ENCODE measurements at places on chromosomes 2 and 18.

GRCh38 chr2:9739531-9739964 lies 103.7 kb upstream of the TAF1B start:
- no peak for DNase-seq

DNA sequence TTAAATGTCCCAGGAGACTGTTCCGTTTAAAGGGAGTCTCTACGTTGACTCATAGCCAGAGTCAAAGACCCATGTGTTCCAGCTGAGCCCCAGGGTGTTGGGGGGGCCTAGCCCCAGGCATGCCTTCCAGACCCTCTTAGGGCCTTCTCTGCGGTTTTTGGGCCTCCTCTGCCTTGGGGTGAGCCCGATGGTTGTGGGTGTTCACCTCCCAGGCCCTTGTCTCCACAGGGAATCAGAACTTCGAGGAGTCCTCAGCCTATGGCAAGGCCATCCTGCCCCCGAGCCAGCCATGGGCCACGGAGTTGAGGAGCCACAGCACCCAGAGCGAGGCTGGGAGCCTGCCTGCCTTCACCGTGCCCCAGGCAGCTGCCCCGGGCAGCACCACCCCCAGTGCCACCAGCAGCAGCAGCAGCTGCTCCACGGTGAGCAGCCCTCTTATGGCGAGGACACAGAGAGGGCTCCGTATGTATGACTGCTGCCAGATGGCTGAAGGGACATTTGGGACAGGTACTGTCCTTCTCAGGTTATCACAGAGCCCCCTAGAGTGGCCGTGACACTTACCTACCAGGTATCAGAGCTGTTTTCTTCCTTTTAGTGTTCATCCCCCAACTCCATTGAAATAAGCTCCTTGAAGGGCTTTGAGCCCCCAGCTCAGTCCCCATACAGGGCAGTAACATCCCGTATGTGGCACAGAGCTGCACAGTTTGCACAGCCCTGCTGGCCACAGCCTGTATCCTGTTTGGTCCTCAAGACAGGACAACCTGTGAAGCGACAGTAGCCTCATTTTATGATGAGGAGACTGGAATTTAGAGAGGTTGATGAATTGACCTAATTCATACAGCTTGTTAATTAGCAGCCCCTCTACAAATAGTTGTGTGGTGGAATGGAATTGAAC lies 80.7 kb downstream of the EPAS1 start:
- DNase-seq = peak; percentile 13

DNA sequence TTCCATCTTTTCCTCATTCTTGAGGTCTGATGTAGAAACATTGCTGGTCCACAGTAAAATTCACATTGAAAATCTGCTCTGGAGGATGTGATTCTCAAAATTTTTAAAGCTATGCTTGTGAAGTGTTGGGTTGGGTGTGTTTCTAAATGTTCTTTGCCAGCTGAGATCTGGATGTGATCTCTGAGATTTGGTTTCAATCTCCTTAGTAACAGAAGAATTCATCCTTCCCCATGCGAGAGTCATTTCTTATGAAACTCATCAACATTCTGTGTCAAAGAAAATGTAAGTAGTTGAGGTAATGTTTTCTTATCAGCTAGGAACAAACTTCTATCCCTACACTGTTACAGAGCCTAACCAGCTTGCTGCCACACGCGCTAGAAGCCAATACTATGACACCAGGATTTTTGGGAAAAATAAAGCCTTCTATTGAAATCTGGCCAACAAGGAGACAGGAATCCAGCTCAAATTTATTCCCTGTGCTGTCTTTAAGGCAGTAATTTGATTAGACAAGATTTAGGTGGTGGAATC lies 134.9 kb downstream of the PTH2R start:
- no peak for DNase-seq

DNA sequence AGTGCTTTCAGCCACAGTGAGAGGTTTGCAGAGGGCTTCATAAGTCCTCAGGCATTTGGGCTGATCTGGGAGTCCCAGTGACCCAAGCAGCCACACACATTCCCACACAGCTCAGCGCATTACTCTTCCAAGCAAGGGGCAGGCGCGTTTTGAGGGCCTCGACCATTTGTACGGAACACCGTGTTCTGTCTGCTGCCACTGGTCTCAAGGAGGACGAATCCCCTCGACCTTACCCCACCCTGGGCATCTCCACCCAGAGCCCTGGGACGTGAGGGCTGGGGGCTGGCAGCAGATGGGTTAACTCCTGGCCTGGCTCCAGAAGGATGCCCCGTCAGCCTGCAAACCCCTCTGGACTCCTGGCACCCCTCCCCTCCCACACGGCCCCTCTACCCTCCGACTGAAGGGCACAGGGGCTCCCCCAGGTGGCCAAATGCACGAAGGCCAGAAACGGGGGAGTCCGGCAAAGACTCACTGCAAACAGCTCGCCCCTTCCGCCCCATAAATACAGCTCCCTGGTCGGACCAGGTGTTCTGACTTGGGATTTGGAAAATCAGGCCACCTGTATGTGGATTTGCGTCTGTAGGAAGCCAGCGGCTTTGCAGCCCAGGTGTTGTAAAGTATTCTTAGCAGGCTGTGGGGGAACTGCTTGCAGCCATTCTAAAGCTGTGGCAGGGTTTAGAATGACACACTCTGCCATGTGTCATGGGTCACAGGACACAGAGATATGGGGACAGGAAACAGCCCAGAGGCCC lies 33.6 kb upstream of the PTMA start:
- DNase-seq = no peak

DNA sequence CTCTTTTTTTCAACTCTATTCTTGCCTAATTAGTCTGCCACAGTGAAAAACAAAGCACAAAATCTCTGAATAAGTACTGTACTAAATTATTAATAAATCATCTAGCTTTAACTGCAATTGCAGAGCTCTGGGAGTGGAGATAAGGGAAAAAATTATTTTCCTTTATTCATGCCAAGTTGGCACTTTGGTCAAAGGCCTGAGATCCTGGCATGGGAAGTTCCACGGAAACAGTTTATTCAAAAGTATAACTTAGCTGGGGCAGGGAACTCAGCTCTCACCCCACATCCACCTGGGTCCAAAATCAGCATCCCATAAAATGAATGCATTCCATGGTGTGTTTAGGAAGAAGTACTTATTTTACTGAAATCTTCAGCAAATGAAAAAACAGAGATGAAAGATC lies 185.2 kb upstream of the APCDD1 start:
- DNase-seq = no peak

DNA sequence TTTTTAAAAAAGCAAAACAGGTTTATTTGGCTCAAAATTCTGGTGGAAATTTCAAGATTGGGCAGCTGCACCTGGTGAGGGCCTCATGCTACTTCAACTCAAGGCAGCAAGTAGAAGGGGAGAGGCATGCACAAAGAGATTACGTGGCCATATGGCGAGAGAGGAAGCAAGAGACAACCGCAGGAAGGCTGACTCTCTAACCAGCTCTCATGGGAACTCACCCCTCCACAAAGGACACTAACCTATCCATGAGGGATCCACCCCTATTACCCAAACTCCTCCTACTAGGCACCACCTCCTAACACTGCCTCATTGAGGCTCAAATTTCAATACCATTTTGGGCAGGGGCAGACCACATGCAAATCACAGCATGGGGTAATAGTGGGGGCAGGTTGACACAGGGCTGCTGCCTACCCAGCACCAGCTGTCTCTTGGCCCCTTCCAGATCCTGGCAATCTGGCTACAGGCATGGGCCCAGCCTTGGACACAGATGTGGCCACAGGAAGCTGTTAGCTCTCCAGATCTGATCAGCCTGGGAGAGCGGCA lies 2.0 kb upstream of the CAPN10 start:
- no peak for DNase-seq

DNA sequence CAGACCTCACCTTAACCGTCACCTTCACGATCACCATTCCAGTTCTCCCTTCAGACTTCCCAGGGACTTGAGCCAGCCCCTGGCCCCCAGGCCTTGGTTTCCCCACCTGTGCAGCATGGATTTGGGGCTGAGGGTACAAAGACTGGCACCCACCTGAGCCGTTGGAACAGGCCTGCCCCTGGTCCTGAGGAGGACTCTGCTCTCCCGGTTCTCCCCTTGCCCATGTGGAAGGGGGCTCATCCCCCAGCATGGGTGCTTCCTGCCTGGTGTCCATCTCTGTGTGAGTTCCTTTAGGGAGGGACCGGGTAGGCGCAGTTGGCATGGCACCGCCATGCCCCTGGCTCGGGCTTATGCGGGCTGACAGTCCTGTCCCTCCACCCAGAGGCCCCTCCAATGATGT lies 10.9 kb upstream of the GPR35 start:
- DNase-seq = no peak

DNA sequence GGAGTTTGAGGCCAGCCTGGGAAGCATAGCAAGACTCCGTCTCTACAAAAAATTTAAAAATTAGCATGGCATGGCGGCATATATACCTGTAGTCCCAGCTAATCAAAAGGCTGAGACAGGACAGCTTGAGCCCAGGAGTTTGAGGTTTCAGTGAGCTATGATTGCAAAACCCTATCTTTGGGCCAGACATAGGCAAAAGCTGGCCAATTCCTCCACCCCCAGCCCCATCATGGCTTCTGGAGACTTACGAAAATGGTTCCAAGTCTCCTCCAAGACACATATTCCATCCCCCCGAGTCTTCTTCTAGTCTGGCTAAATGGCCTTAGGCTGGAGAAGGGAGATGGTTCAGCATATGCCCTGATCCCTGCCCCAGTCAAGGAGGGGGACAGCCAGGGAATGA lies 172.8 kb upstream of the HAAO start:
- no peak for DNase-seq

DNA sequence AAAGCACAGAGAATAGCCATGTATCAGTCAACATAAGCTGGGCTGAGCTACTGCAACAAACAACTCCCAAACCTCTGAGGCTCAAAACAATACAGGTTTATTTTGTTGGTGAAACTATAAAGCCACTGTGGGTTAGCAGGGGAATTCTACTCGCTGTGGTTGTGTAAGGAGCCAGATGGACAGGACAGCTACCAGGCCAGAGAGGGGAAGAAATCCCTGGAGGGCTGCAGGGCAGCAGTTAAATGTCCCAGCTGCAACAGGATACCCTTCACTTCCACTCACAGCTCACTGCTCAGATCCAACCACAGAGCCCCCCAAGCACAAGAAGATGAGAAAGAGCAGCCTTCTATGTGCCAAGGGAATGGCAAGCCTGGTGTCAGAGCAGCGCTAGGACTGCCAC lies 245.9 kb upstream of the RAB6C start:
- no peak for DNase-seq

GRCh38 chr18:2948038-2948437 lies 64.9 kb downstream of the LPIN2 start:
- DNase-seq = peak; percentile 3

GRCh38 chr2:172792711-172793110 lies 57.1 kb downstream of the RAPGEF4 start:
- no peak for DNase-seq

GRCh38 chr2:42987112-42987922 lies 194.9 kb upstream of the HAAO start:
- DNase-seq = no peak

- no peak for DNase-seq
Observed at GRCh38 chr2:85594715-85595300, 737 bp upstream of the RNF181 start.

GRCh38 chr2:95047629-95048510 lies 22.4 kb downstream of the MAL start:
- DNase-seq = no peak

GRCh38 chr2:1350111-1350510 lies 63.2 kb upstream of the TPO start:
- no peak for DNase-seq

- no peak for DNase-seq
Observed at GRCh38 chr18:72637721-72638120, 93.6 kb upstream of the CBLN2 start.

DNA sequence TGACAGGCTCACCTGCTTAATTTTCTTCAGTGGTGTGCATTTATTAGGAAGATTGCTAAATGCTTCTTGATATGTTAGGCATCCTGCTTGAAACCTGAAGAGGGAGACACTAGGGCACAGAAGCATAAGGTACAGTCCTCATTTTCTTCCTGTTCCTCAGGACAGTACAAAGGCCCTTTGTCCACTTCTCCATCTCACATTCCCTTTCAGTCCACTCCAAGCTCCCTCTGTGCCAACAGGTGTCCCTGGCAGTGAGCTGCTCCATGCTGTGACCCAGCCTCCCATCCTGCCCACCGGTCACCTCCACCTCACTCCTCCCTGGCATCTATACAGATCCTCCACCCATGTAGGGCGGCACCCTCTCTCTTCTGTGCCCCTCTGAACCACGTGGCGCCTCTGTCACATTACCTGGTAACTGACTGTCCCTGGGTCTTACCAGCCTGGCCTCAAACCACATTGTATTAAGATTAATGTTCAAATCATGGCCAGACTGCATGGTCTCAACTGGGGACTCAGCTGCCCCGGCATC lies 162.8 kb downstream of the VAPA start:
- DNase-seq = no peak

DNA sequence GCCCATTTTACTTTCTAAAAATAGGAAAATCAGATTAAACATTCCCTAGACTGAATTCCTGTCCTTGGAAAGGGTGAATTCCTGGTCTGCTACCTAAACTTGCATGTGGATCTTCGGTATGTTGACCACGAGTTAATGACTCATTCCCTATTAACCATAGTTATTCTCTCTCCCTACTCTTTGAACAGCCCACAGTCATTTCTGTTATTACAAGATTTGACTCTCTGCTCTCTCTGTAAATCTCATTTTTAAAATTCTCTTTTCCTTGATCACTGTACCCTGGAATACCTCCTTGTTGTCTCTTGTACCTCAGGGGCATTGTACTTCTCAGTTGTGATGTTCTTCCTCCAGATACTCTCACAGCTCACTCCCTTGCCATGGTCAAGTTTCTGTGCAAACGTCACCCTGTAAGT lies 92.0 kb upstream of the GULP1 start:
- DNase-seq = peak; percentile 89

GRCh38 chr2:75324141-75324540 lies 124.8 kb upstream of the TACR1 start:
- no peak for DNase-seq

DNA sequence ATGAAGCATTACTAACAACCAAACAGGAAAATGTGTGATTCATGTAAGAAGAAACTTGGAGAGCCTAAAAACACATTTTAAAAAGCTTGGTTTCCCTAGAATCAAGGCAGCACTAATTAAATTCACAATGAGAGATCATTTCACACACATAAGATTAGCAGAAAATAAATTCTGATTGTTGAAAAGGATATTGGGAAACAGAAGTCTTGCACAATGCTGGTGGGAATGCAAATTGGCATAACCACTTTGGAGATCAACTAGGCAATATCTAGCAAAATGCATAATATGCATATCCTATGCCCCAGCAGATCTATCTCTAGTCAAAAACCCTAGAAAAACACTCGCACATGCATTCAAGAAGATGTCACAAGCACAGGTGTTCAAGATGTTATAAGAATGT lies 75.3 kb upstream of the SIX3 start:
- no peak for DNase-seq

DNA sequence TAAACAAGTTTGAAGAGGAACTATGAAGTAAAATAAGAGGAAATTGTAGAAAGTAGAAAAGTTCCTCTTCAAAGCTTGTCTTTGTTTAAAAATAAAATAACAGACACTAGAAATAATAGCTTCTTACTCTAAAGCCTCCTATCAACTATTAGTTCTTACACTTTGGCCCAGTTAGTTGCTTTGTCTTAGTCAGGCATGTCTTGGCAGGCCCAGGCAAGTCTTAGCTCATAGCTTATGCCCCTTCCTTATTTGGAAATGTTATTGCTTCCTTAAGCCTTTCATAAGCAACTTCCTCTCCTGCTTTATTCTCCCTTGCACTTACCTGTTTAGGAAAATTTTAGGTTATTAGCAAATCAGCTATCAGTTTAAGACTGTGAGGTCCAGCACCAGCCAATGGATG lies 950.6 kb upstream of the LRATD1 start:
- no peak for DNase-seq

GRCh38 chr2:231479455-231479854 lies 15.2 kb upstream of the NCL start:
- DNase-seq = no peak
